Effector memory CD8-positive, alpha-beta T cell (primary cell): ENCODE measurements at places on chromosomes 2 and 18.

DNA sequence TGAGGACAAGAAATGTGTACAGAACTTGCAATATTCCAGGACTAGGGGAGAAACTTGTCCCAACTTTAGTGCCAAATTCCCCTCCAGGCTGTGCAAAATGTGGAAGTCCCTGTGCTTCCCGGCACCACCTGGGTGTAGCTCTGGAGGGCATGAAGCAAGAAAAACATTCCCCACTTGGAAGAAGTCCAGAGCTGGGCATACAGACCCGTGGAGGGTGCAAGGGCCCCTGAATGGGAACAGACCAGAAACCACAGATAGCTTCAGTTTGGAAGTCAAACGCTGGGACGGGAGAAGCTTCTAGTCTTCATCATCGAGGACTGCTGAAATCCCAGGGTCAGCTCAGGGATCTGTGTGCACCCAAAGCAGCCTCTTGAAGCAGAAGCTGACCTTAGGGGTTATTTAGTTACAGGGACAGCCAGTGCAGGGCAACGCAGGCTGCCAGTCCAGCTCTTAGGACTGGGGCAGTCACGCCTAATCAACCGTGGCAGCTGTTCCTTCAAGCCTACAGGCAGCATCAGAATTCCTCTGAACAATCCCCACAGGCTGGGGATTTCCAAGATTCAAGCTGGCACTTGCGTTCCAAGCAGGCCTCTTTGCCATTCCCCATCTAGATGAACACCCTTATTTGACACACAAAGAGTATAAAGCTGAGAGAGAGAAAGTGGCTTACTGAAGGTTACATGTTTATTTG lies 269.4 kb downstream of the LOXHD1 start:
- DNase-seq = no peak

GRCh38 chr2:98483257-98483861 lies 38.7 kb downstream of the INPP4A start:
- DNase-seq = no peak

DNA sequence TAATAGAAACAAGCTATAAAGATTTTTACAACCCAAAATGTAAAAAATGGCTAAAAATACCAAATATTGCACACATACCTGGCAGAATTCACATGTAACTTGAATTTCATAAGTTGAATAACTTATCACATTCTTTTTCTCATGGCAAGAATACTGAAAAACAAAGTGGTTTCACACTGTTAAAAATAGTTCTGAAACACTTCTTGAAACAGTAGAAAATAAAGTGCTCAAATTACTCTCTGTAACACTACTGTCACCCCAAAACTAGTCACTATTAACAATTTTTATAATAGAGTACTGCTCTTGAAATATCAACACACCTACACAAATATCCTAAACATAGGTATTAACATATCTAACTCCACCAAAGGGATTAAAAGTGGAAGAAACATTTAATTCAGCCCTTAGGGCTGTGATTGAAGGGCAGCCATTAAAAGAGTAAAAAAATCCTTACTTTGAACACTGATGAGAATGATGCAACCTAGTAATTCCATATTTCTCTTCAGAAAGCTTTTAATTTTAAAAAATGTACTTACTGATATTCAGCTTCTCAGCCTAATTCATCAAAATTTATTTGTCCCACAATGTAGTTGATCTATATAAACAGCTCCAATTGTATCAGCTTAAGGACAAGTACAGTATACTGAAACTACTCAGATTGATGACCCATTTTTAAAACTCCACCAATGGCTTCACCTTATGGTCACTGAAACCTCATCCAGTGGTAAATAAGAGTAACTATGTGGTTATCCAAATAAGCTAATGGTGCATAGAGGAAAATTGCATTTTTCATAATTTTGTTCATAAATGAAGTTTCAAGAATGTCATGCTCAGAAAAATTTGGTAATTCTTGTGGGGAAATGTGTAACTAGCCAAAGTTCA lies 31.4 kb downstream of the ATF2 start:
- no peak for DNase-seq

DNA sequence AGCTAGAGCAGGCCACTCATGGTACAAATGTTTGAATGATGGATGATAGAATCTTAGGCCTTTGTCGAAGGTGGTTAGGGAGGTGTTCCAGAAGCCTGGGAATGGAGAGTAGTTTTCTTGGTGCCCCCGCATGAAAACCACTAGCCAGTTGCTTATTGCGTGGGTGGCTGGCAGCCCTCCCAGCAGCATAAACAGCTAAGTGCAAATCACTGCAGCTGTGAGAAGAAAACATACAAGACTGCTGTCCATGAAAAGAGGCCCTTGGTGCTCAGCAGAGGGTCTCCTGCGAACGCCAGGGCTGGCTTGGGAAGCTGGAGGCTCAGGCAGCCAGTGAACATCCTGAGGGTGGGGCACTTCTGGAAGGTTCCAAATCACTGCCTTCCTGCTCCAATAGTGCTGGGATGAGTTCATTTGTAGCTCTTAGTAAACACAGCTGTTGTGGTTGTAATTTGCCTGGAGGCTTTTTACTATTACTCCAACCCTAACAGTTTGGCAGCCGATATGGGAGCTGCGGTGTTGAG lies 118.8 kb downstream of the MGAT5 start:
- DNase-seq = no peak

GRCh38 chr2:72669121-72669520 lies 156.7 kb downstream of the EXOC6B start:
- DNase-seq = no peak

DNA sequence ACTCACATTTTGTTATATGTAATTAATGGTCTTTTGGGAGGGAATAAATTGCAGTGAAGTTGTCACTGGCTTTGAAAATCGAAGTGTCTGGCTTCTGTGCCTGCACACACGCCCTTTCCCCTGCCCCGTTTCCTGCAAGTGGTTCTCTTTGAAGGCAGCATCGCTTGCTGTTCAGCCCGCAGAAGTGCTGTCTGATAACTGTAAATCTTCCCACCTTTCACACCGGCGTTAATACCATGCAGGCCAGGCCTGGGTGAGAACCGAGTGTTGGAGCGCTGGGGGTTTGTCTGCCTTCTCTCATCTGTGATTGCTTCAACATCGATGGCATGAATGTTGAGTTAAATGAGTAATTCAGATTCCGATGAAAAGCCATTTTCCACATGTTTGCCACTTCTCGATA lies 37.9 kb upstream of the RPL31 start:
- DNase-seq = no peak
